ENCODE measurements at places on chromosomes 11 and 22.

DNA sequence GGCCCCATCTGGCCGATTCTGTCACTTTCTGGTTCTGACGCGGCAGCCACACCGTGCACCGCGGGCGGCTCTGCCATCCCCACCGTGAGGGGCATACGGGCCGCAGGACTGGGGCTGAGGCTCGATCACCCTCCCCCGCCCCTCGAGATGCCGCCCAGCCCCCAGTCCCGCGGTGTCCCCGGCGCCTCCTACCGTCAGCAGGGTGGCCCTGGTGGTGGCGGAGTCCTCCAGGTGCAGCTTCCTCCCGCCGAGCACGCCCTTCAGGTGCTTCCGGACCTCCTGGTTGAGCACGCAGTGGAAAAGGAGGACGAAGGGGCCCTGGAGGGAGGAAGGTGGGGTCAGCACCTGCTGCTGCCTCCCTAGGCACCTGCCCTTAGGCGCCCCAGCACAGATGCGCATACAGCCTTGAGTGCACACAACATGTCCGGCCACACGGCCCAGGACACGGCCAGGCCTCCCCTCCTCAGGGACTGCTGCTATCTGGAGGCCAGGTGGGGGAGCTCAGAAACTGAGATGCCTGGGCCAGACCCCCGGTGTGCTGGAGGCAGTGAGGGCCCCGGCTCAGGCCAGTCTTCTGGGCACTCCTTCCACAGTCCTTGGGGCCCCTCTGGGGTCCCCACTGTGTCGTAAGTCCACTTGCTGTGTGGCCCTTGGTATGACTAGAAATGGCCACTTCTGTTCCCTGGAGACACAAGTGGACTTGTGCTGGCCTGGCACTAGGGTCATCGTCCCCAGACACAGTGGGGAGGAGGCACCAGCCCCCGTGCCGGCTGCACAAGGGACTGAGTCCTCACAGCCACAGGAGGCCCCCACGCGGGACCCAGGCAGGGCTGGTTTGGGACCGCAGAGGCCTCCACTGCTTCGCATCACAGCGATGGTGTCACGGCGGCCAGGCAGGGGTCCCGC, 31.5 kb downstream of the TRMU start:
- no peak for DNase-seq

DNA sequence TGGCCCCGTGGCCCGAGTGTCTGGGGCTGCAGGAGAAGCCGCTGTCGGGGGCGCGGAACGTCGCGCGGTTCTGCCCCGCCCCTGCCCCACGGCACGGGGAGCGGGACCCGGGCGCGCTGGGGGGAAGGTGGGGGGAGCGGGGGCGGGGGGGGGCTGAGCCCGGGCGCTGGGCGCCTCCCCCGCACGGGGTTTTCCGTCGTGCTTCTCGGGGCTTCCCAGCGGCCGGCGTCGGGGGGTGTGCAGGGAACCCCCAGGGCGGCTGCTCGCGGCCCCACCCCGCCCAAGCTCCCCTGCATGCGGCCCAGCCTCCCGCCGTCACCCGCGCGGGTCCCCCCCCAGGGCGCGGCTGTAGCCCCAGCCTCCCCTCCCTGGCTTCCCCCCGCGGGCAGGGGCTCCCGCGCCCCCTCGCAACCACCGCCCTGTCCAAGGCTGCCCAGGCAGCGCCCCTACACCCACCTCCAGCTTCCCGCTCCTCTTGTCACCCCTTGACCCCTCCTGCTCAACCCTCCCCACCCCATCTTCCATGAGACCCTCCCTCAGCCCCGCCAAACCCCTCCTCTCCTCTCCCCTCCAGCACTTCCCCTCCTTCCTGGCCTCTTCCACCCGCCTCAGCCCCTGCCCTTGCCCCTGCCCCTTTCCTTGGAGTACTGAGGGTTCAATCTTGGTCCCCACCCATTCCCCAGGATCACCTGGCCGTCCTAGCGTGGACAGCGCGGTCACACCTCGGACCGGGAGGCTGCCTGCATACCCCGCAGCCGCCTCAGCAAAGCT, 1.7 kb downstream of the IL17REL start:
- DNase-seq: peak; percentile 28

DNA sequence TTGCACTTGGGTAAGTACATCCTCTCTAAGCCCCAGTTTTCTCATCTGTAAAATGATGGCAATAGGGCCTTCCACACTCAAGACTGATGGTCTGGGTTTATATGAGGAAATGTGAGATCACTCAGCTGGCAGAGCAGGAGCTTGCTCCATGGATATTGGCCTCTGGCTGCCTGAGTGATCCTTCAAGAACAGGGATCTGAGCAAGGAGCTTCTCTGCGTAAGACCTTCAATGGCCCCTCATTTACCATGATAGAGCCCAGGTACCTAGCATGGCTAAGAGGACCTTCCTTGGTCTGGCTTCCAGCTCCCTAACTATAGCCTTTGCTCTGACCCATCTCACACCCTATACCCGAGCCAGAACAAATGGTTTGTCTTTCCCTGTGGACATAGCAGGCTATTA, 5.5 kb downstream of the ROBO4 start:
- DNase-seq: no peak

DNA sequence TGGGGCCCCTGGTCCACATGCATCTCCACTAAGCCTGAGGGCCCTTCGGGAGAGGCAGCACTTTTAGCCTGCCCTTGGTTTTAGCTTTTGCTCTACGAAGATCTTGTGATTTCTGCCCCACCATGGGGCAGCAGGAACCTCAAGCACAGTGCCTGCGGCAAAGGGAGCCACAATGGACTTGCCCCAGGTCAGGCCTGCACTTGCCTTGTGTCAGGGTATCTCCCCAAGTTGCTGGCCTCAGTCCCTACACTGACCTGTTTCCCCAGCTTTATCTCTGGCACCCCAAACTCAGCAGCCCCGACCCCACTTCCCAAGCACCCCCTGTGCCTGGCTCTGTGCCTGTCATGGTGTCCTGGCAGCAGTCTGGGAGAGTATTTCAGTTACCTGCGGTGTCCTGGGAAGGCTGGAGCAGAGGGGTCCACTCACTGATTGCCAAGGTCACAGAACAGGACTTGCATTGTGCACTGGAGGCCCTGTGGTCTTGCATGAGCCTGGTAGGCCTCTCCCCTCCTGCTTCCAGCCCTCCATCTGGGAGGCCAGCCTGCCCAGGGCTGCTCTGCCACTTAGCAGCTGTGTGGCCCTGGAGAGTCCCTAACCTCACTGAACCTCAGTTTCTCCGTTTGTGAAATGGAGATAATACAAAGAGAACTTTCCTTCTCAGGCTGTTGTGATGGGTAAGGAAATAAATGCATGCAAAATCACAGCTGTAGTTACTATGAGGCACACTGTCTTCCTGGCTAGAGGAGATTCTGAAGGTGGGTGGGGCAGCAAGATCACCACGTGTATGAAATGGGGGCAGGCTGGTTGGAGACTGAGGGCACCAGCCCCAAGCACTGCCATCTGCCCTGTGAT, 3.6 kb upstream of the AIFM3 start:
- no peak for DNase-seq

DNA sequence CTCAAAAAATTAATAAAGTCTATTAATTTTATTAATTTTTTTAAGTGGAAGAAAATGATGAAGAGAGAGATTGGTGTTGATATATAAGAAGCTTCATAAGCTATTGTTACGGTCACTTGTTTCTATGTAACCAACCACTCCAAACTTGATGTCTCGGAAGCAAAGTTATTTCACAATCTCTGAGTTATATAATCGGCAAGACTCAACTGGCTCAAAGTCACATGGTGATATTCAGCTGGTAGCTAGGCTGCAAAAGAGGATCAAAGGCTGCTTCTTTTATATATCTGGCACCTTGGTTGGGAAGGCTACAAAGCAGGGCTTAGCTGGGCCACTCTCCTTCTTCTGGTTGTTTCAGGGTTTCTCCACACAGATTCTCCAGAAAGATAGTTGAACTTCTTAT, 245.1 kb upstream of the ARHGAP42 start:
- no peak for DNase-seq

DNA sequence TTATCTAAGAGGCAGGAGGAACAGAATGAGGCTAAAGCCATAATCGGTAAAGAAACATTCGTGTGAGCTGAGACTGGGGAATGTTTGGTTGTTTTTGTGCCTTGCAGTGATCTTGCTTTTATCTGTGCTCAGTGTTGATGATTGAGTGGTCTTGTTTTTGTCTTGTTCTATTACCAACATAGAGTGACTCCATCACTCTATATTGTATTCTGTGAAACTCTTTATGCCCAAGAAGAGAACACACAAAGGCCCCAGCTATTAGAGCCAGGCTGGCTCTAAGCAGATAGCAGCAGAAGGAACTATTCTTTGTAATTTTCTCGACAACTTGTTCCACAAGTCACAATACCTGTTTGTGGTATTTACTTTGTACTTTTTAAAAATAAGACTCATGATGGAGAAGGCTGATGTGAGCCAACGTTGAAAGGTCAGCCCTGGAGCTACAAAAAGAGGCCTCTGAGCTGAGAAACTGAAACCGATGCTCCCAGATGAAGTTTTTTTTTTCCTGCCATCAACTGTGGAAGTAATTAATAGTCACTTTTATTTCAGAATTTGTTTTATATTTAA, 68.4 kb downstream of the LARGE1 start:
- DNase-seq: no peak

DNA sequence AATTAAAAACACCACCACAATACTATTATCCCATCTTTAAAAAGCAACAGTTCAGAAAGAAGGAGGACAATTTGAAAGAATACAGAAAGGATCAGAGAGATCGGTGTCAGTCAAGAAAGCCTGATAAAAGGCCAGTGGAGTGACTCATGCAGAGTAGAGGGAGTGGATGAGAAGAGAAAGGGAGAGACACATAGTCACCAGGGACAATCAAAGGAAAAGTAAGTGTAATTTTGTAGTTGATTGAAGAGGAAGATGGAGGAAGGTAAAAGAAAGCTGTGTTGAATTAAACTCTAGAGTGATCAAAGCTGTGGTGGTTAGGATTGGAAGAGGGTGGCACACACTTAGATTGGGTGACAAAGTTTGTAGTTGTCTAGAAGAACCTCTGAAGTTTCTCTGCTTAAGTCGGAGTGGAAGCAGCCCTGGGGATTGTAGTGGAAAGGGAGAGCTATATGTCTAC, 14.1 kb downstream of the SPECC1L start:
- DNase-seq: no peak

GRCh38 chr11:24226606-24227005, 270.2 kb upstream of the LUZP2 start:
- DNase-seq: no peak

- no peak for DNase-seq
Observed at GRCh38 chr22:35359380-35360065, 21.4 kb upstream of the HMOX1 start.

DNA sequence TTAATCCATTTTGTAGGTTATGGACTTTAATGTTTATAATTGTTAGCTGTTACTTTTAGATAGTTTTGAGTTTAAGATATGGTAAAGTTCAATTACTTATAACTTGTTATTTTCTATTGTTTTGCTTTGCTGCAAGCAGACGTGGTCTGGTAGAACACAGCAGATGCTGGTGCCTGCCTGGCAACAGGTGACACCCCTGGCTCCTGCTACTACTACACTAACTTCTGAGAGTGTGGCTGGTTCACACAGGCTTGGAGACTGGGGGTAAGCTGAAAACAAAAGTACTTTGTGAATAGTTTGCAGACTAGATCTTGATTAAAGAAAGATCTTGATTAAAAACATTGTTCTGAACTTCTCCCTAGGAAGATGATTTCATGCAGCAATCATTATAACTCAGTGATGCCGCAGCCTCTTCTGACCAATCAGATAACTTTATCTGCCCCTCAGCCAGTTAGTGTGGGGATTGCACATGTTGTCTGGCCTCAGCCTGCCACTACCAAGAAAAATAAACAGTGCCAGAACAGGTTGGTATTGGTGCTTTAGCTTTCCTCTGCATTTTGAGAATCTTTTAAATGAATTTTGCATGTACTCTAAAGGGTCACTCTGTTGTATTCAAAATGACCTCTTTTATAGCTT, 90.4 kb downstream of the HIPK3 start:
- no peak for DNase-seq

GRCh38 chr22:36385491-36386350, 2.0 kb downstream of the MYH9 start:
- DNase-seq: no peak

DNA sequence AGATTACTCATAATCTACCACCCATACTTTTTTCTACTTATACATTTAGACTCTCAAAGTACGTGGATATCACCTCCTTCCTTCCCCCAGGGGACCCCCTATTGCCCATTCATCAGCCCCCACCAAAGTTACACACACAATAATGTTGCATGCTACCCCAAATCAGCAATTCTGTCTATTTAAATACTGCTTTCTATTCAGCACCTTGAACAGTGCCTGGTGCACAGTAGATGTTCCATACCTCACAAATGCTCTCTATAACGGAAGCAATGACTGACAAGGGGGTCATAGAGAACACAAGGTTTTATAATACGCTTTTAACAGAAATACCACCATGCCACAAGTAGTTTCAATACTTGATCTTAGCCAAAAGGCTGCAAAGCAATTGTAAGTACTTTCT, 370.7 kb downstream of the MIAT start:
- no peak for DNase-seq

- no peak for DNase-seq
Observed at GRCh38 chr11:88169471-88169870, 5.8 kb downstream of the RAB38 start.

- no peak for DNase-seq
Observed at GRCh38 chr11:12150831-12151382, 40.5 kb downstream of the MICAL2 start.

GRCh38 chr22:23500508-23501260, 79.4 kb downstream of the IGLL1 start:
- no peak for DNase-seq

DNA sequence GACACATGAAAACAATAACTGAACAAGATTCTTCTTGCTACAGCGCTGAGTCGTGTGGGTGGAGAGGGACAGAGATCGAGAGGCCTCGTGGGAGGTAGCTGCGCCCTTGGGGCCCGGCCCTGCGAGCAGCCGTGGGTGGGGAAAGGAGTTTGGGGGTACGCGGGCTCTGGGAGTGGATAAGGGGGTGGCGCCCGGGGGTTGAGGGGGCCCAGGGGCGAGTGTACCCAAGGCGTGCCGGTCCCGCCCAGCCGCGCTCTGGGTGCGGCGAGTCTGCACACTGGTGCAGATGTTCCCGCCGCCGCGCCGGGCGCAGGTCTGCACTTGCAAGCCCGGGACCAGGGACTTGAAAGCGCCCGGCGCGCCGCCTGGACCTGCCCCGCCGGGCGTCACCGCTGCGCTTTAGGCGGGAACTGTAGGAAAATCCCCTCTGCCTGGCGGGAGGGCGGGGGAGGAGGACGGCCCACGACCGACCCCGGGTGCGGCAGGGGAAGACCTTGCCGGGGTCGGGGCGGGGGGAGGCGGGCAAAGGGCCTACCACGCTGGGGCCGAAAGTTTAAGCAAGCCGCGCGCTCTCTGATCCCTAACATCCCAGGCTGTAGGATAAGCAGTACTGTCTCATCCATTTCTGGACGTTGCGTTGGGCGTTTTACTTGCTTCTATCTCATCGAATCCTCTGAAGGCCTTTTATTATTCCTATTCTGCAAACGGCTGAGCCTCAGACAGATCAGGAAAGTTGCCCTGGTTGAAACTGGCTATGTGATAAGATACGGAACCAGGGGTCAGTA, 1.4 kb upstream of the KREMEN1 start:
- no peak for DNase-seq

GRCh38 chr11:134475951-134476350, 63.9 kb upstream of the B3GAT1 start:
- no peak for DNase-seq
